ENCODE measurements at places on chromosomes 1 and 21.

GRCh38 chr1:248696261-248696660 is 6.3 kb downstream of the OR14I1 start:
- DNase-seq: peak; percentile 18

- DNase-seq: peak; percentile 89
Observed at GRCh38 chr1:11893907-11894251, 32.3 kb downstream of the KIAA2013 start.

- DNase-seq: no peak
Observed at GRCh38 chr1:222926566-222926965, 111.7 kb downstream of the DISP1 start.

DNA sequence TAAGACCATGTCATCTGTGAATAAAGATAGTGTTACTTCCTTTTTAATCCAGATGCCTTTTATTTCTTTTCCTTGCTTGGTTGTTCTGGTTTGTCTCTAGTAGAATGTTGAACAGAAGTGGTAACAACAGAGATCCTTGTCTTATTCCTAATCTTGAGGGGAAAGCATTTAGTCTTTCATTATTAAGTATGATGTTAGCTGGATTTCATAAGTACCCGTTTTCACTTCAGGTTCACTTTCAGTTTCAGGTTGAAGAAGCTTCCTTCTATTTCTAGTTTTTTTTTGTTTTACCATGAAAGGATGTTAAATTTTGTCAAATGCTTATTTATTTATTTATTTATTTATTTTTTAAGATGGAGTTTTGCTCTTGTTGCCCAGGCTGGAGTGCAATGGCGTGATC is 22.3 kb upstream of the AGPAT3 start:
- no peak for DNase-seq

- DNase-seq: no peak
Observed at GRCh38 chr1:198444792-198445191, 95.7 kb downstream of the ATP6V1G3 start.

- no peak for DNase-seq
Observed at GRCh38 chr1:31476891-31477846, 64.2 kb downstream of the SERINC2 start.

GRCh38 chr1:2503554-2504224 is 22.7 kb downstream of the PANK4 start:
- no peak for DNase-seq

GRCh38 chr1:203046984-203047630 is 20.8 kb downstream of the PPFIA4 start:
- DNase-seq: no peak

GRCh38 chr1:195789321-195789720 is 818.9 kb downstream of the KCNT2 start:
- DNase-seq: no peak

DNA sequence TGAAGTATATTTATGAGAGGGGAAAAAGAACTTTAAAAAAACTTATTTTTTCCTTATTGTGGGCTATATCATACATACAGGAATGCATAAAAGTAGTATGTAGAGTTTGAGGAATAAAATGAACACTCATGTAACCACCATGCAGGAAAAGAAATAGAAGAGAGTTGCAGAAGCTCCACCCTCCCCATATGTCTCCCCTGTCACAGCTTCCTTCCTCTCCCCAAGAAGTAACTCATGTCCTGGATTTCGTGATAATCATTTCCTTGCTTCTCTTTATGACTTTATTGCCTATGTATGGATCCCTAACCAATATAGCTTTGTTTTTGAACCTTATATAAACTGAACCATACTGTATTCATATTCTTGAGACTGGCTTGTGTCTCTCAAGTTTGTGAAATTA is 126.4 kb downstream of the ZZZ3 start:
- no peak for DNase-seq

DNA sequence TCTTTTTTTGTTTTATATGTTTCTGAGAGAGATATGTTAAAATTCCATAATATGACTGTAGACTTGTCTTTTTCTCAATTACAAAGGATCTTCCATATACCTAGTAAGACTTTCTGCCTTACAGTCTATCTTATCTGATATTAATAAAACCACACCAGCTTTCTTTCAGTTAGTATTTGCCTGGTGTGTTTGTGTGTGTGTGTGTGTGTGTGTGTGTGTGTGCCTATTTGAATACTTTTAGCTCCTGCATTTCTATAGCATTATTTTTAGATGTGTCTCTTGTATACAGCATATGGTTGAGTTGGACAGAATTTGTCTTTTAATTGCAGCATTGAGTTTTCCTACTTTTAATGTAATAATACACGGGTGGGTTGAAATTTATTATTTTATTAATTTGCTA is 27.5 kb downstream of the ST6GALNAC3 start:
- DNase-seq: no peak

- DNase-seq: no peak
Observed at GRCh38 chr1:56964349-56965017, 1.3 kb downstream of the C8B start.

DNA sequence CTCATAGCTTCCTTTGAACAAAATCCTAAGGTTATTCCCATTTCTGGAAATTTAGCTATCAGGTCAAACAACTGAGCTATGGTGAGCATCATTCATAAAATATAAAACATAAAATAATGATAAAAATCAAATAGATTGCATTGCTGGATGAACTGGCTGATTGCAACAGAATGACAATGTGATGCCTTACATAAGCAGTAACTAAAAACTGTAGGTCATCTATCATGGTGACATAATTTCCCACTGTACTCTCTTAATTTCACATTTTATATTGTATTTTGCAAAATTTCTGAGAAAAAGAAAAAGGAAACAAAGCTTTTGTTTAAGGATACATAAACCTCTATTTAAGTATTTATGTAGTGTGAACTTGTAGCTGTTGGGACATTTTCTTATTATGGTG is 4.6 kb downstream of the PTGER3 start:
- no peak for DNase-seq

DNA sequence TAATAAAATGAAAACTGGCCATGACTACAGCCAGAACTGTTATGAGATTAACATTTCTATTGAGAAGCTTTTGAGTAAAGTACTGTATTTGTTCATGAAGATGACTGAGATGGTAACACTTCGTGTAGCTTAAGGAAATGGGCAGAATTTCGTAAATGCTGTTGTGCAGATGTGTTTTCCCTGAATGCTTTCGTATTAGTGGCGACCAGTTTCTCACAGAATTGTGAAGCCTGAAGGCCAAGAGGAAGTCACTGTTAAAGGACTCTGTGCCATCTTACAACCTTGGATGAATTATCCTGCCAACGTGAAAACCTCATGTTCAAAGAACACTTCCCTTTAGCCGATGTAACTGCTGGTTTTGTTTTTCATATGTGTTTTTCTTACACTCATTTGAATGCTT is 164.0 kb downstream of the NEK7 start:
- no peak for DNase-seq

DNA sequence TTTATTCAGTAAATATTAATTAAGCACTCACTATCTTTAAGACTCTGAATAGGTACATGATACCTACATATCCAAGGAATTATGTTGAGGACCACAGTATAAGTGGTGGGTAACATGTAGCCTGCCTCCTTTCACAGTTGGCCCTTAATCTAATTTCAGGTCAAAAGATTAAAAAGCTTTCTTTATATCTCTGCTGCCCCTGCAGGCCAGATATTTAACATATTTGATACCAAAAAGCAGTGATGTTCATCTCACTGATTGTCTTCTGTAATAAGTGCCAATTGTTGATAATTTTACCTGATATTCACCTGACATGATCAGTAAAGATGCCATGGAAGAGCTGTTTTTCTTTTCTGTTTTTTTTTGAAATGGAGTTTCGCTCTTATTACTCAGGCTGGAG is 36.5 kb downstream of the RLF start:
- DNase-seq: no peak

GRCh38 chr1:90358448-90358847 is 358.7 kb downstream of the BARHL2 start:
- DNase-seq: no peak

DNA sequence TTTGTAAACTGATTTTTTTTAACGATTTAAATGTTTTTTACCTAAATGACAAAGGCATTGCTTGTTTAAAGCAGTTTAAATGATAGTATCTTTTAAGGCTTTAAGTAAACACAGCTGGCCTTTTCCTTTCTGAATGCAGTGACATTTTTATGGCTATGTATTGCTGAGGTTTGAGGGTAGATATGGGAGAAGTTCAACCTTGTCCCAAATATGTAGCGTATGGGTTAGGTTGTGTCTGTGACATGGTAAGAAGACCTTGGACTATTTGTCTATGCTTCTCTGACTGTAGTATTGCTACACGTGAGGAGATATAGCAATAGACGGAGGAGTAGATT is 32.5 kb downstream of the PKNOX1 start:
- DNase-seq: no peak

DNA sequence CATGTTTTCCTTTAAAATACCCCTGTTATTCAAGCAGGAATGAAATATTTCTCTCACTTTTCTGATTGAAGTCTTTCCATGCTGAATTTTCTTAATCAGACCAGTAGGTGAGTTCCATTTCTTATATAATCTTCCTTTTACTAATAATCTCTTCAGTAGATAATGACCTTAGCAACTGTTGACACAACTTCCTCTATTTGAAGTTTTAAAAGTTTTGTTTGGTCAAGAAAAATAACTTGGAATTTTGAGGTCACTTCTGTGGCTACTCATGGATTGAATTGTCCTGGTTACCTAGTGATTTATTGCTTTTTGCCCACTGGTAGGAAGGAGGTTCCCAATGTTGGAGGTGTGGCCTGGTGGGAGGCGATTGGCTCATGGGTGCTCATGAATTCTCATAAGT is 70.6 kb upstream of the PAXBP1 start:
- no peak for DNase-seq

- no peak for DNase-seq
Observed at GRCh38 chr1:56215771-56216170, 363.6 kb downstream of the PLPP3 start.

- no peak for DNase-seq
Observed at GRCh38 chr21:34938089-34938764, 110.9 kb downstream of the RUNX1 start.

- no peak for DNase-seq
Observed at GRCh38 chr1:89980605-89981004, 14.3 kb upstream of the ZNF326 start.
